ENCODE measurements at places on chromosomes 7 and 10.

DNA sequence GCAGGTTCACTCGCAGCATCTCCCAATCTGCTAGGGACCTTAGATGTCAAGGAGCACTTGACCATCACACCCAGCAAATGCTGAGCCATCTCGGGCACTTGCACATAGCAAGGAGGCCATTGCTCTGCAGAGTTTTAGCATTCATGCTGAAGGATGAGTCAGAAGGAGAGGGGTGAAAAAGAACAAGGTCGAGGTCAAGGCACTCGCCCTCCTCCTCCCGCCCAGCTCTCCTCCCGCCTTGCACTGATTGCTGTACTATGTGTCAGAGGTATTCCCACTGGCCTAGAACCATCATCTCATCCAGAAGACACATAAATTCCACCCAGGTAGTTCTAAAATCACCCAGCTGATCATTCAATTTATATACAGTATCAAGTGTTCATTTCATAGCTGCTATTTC lies 255.1 kb upstream of the SP4 start:
- H3K27me3 ChIP-seq: peaks cover 26% of the 10 kb centered on the region
- peaks cover 55% of the 10 kb centered on the region for H3K4me1 ChIP-seq
- no peak overlapping the region for H3K27ac ChIP-seq

GRCh38 chr7:35420656-35421055 lies 166.8 kb upstream of the TBX20 start:
- H3K27ac ChIP-seq: no peak overlapping the region
- no peaks in the 10 kb centered on the region for H3K4me1 ChIP-seq
- no peaks in the 10 kb centered on the region for H3K36me3 ChIP-seq
- peaks cover 35% of the 10 kb centered on the region for H3K27me3 ChIP-seq
- DNase-seq: no peak

DNA sequence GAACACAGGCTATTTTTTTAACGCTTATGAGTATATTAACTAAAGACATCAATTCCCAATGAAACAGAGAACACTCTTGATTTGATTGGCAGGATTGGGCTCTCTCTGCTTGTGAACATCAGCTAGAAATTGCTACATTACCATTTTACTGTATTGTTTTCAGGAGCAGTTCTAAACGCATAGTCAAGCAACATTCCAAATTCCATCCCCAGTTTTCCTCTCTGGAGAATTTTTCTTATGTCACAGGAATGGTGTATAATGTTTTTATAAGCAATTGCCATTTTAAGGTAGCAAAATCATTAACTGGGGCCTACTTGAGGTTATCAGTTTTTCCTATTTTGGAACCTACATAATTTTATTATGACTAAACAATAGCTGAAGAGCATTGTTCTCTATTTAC lies 276.9 kb upstream of the LRRN3 start:
- H3K27me3 ChIP-seq: no peaks in the 10 kb centered on the region
- H3K4me3 ChIP-seq: no peak overlapping the region
- no peak overlapping the region for H3K27ac ChIP-seq
- peaks cover 5% of the 10 kb centered on the region for H3K36me3 ChIP-seq
- H3K4me1 ChIP-seq: peaks cover 21% of the 10 kb centered on the region

- peaks cover 22% of the 10 kb centered on the region for H3K4me1 ChIP-seq
- H3K27ac ChIP-seq: peak overlapping the region; percentile 77
- no peaks in the 10 kb centered on the region for H3K27me3 ChIP-seq
- H3K36me3 ChIP-seq: peaks cover 7% of the 10 kb centered on the region
Observed at GRCh38 chr10:7788639-7789286, 786 bp downstream of the ATP5F1C start.

- H3K4me1 ChIP-seq: peaks cover 86% of the 10 kb centered on the region
- H3K27ac ChIP-seq: peak overlapping the region; percentile 41
- H3K27me3 ChIP-seq: peaks cover 6% of the 10 kb centered on the region
- peak overlapping the region; percentile 33 for H3K4me3 ChIP-seq
- H3K36me3 ChIP-seq: no peaks in the 10 kb centered on the region
Observed at GRCh38 chr7:21028599-21028998, 241.9 kb upstream of the SP8 start.

DNA sequence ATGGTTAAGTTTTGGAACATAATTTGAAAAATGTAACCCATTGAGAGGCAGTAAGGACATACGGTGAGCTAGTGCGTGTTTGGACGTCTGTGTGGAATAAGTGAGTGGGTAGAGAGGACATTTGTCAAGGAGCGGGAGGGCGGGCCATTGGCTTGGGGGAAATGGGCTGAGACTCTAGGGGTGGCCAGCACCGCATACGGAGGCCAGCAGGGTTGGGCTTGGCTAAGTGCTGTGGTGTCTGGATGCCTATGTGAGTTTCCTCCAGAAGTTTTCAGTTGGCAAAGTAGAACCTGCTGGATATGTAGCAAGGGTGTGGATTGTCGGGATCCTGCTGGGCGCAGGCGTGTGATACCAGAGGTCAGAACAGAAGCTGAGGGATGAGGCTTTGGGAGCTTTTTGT lies 103.0 kb downstream of the TCF7L2 start:
- peak overlapping the region; percentile 99 for H3K27ac ChIP-seq
- DNase-seq: peak; percentile 31
- no peaks in the 10 kb centered on the region for H3K27me3 ChIP-seq
- H3K4me3 ChIP-seq: peak overlapping the region; percentile 46
- H3K36me3 ChIP-seq: peaks cover 5% of the 10 kb centered on the region

DNA sequence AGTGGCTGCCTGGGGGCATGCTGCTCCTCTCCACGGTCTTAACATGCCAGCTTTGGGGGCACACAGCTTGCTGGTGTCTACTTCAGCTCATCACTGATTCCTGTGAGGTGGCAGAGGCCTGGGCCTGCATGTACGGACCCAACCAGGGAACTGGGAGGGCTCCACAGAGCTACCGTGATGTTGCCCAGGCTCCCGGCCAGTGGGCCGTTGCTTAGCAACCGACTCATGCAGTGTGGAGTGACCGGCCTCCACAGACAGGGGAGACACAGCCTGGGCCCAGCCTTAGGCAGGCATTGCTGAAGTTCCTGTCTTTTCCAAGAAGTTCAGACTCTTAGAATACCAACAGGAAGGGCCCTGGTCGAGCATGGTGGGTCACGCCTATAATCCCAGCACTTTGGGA lies 25.8 kb upstream of the SH2B2 start:
- H3K36me3 ChIP-seq: no peaks in the 10 kb centered on the region
- H3K27ac ChIP-seq: no peak overlapping the region
- no peak overlapping the region for H3K4me3 ChIP-seq
- H3K4me1 ChIP-seq: peaks cover 14% of the 10 kb centered on the region
- no peak for DNase-seq

DNA sequence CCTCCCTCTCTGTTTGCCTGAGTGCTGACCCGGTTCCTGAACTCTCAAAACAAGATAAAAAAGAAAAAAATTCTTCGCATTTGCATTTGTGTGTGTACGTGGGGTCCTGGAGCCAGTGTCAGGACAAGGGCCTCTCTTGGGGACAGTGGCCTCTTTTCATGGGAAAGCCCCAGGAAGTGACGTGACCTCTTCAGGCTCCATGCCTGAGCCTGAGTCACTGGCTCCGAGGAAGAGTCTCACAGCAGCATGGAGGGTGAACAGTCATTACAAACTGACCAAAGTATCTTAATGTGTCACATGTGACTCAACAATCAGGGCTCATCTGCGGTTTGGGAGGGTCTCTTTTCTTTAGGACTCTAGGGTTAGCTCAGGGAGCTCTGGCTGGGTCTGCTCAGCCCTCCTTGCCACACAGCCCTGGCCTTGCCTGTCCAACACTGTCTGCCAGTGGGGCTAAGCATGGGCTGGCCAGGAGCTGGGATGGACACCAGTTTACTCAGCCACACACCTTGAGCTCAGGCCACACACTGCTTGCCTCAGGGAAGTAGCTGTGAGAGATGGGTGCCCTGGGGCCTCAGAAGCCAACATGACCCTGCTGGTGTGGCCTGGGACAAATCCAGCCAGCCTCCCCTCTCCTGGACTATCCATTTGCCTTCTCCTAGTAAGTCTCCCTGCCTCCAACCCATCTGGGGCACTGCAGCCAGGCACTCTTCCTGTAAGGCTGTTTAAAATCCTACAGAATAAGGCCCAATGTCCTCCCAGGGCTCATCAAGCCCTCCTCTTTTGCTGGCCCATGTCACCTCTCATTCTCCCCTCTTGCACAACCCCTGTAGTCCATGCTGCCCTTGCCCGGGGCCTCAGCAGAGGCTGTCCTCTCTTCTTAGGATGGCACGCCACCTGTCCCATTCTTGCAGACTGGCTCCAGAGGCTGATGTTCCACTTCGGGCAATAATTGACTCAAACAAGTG lies 10.5 kb downstream of the TMEM273 start:
- H3K36me3 ChIP-seq: no peaks in the 10 kb centered on the region
- no peak overlapping the region for H3K27ac ChIP-seq
- no peak overlapping the region for H3K4me3 ChIP-seq
- no peak for DNase-seq
- peaks cover 7% of the 10 kb centered on the region for H3K4me1 ChIP-seq

GRCh38 chr7:75650681-75651080 lies 88.1 kb downstream of the HIP1 start:
- no peak for DNase-seq
- no peak overlapping the region for H3K4me3 ChIP-seq
- H3K27me3 ChIP-seq: no peaks in the 10 kb centered on the region
- no peaks in the 10 kb centered on the region for H3K36me3 ChIP-seq
- 0 out of 2 replicates have a peak overlapping the region, but pooled peaks have one; percentile 60 for H3K27ac ChIP-seq

DNA sequence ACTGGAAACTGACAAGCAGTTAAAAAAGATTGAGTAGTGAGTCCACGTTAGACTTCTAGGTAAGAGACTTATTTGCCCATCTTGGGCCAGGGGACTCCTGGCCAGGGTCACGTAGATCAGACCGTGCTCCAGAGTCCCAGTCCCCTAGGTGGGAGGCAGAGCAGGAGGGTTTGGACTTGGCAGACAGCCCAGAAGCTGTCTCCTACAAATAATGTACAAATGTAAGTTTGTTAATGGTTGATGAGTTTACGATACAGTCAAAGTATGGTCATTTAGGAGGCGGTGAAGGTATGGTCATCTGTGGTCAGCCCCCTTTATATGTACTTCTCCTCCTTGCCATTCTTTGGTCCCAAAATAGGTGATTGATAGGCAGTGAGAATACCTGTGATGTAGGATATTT lies 28.2 kb downstream of the INPP5F start:
- H3K4me3 ChIP-seq: no peak overlapping the region
- H3K27me3 ChIP-seq: no peaks in the 10 kb centered on the region
- 0 out of 2 replicates have a peak overlapping the region, but pooled peaks have one; percentile 15 for H3K27ac ChIP-seq
- no peak for DNase-seq
- H3K36me3 ChIP-seq: no peaks in the 10 kb centered on the region

DNA sequence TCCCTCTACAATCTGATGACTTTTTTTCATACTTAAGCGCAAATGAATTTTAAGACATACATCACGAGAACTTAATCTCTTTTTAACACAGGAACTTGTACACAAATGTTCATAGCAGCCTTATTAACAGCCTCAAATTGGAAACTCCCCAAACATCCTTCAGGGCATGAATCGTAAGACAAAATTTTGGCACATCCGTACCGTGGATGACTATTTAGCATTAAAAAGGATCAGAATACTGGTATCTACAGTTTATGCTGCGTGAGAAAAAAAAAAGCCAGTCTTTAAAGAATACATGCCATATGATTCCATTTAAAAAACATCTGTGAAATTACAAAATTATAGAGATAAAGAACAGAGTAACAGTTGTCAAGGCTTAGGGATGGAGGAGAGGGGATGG lies 46.8 kb downstream of the PDE1C start:
- no peak overlapping the region for H3K27ac ChIP-seq
- no peak overlapping the region for H3K4me3 ChIP-seq
- no peaks in the 10 kb centered on the region for H3K36me3 ChIP-seq

GRCh38 chr10:11538834-11539190 lies 72.6 kb downstream of the USP6NL start:
- H3K4me1 ChIP-seq: peaks cover 55% of the 10 kb centered on the region
- peak overlapping the region; percentile 38 for H3K27ac ChIP-seq
- H3K4me3 ChIP-seq: no peak overlapping the region
- H3K36me3 ChIP-seq: no peaks in the 10 kb centered on the region

- no peaks in the 10 kb centered on the region for H3K36me3 ChIP-seq
- H3K27ac ChIP-seq: peak overlapping the region; percentile 91
- no peak overlapping the region for H3K4me3 ChIP-seq
- no peaks in the 10 kb centered on the region for H3K27me3 ChIP-seq
- H3K4me1 ChIP-seq: peaks cover 35% of the 10 kb centered on the region
Observed at GRCh38 chr10:13971601-13972475, 358.9 kb downstream of the FRMD4A start.

DNA sequence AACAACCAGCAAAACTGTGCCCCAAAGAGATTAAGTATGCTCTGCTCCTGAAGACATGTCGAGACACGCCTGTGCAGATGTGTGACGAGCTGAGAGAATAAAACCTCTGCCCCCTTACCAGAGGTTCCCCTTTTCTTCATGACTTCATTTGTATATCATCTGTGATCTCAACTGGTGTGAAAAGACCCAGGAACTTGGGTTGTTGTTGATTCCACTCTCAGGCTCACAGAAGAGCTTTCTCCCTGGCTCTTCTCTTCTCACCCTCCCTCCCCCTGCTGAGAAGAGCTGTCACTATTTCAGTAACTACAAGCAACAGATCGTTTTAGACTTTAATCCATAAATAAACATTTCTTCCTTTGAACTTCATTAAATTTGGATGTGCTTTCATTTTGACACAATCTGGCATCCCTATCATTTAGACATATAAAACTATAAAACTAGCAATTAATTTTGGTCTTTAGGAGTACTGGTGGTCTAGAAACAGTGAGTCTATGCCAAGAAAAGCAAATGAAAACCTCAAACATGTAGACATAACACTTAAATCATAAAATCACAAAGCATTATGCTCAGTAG lies 179.3 kb upstream of the FZD8 start:
- peaks cover 4% of the 10 kb centered on the region for H3K27me3 ChIP-seq
- H3K4me3 ChIP-seq: no peak overlapping the region
- no peaks in the 10 kb centered on the region for H3K36me3 ChIP-seq
- DNase-seq: no peak
- peaks cover 13% of the 10 kb centered on the region for H3K4me1 ChIP-seq

GRCh38 chr7:35480806-35481205 lies 214.1 kb downstream of the HERPUD2 start:
- H3K4me3 ChIP-seq: no peak overlapping the region
- no peak for DNase-seq
- no peak overlapping the region for H3K27ac ChIP-seq
- H3K4me1 ChIP-seq: no peaks in the 10 kb centered on the region

- no peak for DNase-seq
- no peaks in the 10 kb centered on the region for H3K27me3 ChIP-seq
- H3K4me1 ChIP-seq: no peaks in the 10 kb centered on the region
- no peaks in the 10 kb centered on the region for H3K36me3 ChIP-seq
- H3K27ac ChIP-seq: no peak overlapping the region
Observed at GRCh38 chr10:19209319-19209718, 160.7 kb downstream of the MALRD1 start.

GRCh38 chr7:1359681-1360485 lies 99.4 kb downstream of the MICALL2 start:
- no peak for DNase-seq
- H3K4me1 ChIP-seq: no peaks in the 10 kb centered on the region
- H3K27ac ChIP-seq: no peak overlapping the region
- no peaks in the 10 kb centered on the region for H3K36me3 ChIP-seq

DNA sequence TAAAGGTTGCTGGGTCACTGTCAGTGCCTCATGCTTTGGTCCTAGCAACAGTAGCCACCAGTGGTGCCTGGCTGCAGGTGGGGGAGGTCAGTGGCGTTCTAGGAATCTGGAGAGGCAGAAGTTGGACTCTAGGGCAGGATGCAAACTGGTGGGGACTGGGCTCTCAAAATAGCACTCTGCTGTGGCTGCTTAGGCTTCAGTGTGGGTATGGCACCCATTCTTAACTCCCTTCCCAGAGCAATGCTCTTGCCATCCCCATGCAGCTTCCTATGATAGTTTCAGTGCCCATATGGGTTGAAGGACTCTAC lies 330.8 kb downstream of the PCDH15 start:
- H3K4me1 ChIP-seq: peaks cover 11% of the 10 kb centered on the region
- H3K27me3 ChIP-seq: no peaks in the 10 kb centered on the region
- H3K27ac ChIP-seq: no peak overlapping the region

Data from WTC11 (cell line).